Foreskin melanocyte (primary cell): ENCODE measurements at places on chromosomes 2 and 18.
A peak's percentile ranks its signal among the peaks of the same experiment; 100 is the strongest.

DNA sequence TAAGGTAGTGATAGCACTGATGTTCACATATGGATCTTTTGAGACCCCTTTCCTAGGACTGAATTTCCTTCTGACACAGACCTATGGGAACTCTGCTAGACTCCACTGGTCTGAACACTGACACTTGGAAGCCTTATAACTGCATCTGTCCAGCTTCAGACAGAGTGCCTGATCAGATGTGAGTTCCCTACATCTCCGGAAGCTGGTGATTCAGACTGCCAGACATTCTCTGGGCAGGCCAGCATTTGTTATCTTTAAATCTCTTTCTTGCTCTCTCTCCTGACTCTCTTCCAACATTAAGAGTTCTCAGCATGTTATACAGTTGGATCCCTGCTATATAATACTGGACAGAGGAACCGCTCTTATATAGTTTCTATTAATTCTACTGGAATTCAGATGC lies 408.5 kb downstream of the ZEB2 start:
- DNase-seq, result no peak

DNA sequence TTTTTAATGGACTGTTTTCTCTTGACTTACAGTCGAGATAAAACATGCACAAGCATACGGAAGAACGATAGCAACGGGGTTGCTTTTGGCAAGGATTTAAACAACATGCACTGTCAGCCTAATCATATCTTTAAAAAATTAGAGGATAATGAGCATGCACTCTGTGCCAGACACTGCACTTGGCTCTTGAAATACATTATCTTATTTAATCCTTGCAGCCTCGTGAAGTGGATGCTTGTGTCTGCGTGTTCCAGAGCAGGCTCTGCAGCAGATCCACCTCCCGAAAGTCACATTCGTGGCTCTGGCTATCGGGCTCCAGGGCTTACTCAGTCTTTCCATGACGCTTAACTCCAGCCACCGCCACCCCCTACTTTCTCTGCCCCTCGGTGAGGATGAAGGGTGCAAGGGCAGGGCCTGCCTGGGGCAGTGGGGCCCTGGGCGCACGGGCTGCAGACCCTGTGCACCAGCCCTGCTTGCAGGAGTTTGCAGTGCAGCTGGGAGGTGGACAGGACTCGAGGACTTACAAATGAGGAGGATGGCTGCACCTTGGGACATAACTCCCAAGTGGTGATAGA lies 61.7 kb downstream of the ACKR3 start:
- DNase-seq, result no peak

DNA sequence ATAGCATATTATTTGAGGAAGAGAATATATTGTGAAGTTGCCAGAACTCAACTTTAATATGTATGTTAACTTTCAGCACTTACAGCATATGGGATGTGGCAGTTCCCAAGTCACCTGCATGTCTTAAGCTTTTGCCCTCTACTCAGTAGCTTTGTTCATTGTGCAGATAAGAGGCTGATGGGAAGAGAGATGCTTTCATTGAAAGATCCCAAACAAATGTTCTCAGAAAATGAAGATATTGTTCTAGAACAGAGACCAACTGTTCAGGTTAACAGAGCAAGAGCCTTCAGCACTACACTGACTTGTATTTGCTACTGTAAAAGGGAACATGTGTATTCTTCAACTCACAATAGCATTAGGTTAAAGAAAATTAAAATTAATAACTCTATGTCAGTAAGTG lies 28.1 kb downstream of the GAREM1 start:
- DNase-seq, result peak; percentile 85

GRCh38 chr2:155310589-155310988 lies 612.1 kb downstream of the KCNJ3 start:
- DNase-seq, result peak; percentile 16

- no peak for DNase-seq
Measured at GRCh38 chr2:134011936-134012586, 241.8 kb upstream of the MGAT5 start.

GRCh38 chr2:55049821-55050099 lies 491 bp downstream of the RTN4 start:
- no peak for DNase-seq

DNA sequence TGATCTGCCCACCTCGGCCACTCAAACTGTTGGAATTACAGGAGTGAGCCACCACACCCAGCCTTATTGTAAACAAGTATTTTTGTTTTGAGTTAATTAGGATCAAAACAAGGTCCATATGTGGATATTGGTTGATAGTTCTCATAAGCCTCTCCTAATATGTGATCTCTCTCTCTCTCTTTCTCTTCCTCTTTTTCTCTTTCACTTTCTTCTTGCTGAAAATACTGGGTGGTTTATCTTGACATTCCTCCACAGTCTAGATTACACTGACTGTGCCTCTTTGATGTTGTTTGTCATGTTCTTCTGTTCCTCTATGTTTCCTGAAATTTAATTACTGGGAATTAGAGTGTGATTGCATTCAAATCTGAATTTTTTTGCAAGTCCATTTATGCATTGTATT lies 547.5 kb upstream of the NRXN1 start:
- DNase-seq, result no peak

- DNase-seq, result peak; percentile 29
Measured at GRCh38 chr2:69298261-69298660, 88.8 kb downstream of the GFPT1 start.

GRCh38 chr2:237535385-237536082 lies 30.8 kb upstream of the PRLH start:
- DNase-seq, result no peak

DNA sequence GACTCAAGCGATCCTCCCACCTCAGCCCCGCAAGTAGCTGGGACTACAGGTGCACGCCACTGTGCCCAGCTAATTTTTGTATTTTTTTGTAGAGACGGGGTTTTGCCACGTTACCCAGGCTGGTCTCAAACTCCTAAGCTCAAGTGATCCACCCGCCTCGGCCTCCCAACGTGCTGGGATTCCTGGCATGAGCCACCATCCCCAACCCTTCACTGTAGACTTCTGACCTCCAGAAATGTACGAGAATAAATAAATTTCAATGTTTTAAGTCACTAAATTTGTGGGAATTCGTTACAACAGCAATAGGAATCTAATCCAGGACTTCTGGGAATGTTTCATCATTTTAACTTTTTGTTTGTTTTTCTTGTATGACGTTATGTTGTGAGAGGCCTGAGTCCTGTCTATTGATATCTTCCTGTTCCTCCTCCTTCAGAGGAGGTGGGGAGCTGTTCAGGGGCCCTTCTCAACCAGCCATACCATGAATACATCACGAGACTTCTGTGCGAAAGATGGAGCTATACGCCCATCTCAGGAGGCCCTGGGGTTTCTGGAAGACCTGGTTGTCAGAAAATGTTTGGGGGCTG lies 40.0 kb downstream of the TEX44 start:
- DNase-seq, result no peak

DNA sequence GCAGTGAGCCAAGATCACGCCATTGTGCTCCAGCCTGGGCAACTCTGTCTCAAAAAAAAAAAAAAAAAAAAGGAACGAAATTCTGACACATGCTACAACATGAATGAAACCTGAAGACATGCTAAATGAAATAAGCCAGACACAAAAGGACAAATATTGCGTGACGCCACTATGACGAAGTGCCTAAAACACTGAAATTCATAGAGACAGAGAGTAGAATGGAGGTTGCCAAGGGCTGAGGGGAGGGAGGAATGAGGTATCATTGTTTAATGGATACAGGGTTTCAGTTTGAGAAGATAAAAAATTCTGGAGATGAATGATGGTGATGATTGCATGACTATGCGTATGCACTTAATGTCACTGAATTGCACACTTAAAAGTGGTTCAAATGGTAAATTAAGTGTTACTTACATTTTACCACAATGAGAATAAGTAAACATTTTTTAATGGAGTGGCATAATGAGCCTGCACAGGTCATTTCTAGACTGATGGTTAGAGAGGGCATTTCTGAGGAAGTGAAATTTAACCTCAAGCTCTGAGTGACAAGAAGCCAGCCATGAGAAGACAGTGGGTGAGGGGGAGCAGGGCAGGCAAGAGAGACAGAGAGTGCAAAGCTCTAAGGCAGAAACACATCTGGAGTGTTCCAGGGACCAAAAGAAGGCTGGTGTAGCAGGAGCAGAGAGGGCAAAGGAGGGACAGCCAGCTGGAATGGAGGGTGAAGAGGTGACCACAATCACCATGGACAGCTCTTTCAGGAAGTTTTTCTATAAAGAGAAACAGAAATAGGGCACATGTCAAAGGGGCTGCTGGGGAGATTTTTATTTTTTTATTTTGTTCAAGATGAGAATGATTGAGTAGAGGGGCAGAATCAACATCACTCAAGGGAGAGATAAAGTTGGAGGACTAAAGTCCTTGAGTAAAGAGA lies 20.6 kb upstream of the EXOC6B start:
- DNase-seq, result no peak
